Activated effector memory CD4-positive, alpha-beta T cell treated with Interleukin-2 at 50 U/mL for 16 hours (primary cell): ENCODE measurements at places on chromosomes 3 and 15.

DNA sequence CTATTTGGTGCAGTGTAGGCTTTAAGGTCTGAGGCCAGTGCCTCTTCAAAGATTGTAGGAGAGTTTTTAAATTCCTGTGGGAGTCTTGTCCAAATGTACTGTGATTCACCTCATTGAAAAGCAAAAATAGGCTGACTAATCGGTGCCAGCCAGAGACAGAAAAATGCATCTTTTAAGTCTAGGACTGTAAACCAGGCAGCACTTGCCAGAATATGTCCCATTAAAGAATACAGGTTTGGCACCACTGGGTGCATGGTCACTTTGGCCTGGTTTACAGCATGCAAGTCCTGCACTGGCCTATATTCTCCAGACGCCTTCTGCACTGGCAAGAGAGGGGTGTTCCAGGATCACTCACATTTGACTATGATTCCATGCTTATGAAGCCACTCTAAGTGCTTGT, 20.3 kb upstream of the NOX5 start:
- DNase-seq: no peak

GRCh38 chr15:62899090-62899493, 143.5 kb upstream of the TPM1 start:
- no peak for DNase-seq

- no peak for DNase-seq
These were observed 63.8 kb upstream of the ABHD2 start for GRCh38 chr15:89024418-89024817.

DNA sequence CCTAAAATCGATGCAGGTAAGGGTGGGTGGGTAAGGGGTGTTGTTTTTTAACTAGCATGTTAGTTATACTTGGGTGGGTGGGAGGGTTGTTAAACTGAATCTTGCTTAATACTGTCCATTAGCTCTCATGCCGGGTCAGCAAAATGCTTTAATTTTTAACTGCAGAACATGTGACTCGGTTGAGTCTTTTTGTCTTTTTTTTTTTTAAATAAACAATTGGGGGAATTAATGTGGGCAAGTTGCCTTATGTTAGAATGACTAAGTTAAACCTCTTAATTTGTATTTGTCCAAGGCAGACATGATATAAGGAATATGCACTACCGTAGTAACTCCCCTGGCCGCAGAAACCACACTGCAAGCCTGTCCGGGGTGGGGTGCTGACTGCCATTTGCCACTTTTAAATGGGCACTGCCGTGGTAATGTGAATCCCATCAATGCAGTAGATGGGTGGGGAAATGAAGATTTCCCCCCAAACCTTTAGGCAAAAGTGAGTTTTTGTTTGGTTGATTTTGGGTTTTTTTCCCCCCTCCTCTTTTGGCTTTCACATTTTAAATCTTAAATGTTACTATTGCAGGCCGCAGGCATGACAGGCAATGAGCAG, 54.3 kb upstream of the CCR4 start:
- no peak for DNase-seq

DNA sequence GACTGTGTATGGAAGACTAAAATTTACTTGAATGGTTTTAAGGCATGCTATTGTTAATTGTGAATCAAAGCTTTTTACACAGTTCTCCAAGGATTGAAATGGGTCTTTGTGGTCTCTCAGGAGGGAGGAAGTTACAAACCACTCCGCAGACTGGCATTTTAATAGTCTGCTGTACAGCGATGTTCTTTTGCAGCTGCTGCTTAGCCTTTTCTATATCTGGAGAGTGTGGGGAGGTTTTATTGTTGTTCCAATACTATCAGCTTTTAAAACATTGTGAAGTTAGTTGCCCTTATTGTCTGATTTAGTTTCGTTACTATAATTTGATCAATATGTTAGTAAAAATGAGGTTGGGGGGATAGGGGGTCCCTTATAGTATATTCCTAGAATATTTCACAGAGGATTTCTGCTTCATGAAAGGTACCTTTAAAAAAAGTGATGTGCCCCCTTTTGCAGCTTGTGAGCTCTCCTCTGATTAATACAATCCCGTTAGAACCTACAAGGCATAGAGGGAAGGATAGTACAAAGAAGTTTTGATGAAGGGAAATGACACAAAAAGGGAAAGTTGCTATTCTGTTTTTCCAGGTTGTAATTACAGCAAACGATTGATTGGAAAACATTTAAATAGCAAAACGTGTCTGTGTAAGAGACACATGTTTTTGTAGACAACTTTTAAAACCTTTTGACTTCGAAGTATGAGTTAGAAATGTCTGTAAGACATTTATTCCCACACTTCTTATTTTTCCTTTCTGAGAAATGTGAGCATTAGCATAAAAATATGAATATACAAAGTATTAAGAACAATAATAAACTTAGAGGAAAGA, 158.3 kb upstream of the CGNL1 start:
- DNase-seq: no peak

GRCh38 chr3:14810070-14810791, 8.5 kb upstream of the FGD5 start:
- no peak for DNase-seq

- DNase-seq: no peak
These were observed 137.7 kb upstream of the TMEM108 start for GRCh38 chr3:132900481-132900880.

DNA sequence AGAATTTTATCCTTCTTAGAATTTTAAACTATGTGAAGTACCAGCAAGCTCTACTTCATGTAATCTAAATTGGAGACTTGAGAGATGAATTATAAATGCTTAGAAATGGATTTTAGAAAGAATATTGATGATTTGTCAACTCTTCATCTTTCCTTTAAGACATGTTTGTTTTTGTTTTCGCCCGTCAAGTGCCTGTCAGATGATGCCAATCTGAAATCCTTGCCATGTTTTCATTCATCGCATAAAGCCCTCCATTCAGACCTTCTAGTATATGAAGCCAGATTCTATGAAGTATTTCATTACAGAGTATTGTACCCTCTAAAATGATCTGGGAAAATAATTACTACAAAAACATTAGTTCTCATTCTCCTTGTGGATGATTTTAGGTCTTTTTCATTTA, 223.2 kb upstream of the SOX2 start:
- DNase-seq: no peak

- DNase-seq: no peak
These were observed 36.4 kb downstream of the WWTR1 start for GRCh38 chr3:149621218-149622005.

DNA sequence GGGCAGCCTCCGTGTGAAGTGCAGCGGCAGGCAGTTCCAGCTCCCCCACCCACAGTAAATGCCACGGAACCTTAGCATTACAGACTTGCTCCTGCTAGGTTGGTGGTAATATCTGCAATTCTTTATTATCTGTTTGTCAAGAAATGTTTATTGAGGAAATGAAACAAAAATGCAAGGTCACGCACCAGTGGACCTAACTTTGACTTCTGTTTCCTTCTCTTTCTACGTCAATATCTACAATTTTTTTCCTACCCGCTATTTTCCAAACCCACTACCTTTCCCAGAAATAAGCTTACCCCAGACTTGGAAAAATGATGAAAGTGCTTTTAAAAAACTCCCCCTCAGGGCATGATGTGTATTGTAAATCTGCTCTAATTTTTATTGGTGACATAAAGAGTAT, 18.9 kb downstream of the ILDR1 start:
- DNase-seq: no peak

GRCh38 chr3:30438126-30438525, 168.3 kb upstream of the TGFBR2 start:
- no peak for DNase-seq

GRCh38 chr3:1446531-1446930, 353.7 kb downstream of the CNTN6 start:
- no peak for DNase-seq

DNA sequence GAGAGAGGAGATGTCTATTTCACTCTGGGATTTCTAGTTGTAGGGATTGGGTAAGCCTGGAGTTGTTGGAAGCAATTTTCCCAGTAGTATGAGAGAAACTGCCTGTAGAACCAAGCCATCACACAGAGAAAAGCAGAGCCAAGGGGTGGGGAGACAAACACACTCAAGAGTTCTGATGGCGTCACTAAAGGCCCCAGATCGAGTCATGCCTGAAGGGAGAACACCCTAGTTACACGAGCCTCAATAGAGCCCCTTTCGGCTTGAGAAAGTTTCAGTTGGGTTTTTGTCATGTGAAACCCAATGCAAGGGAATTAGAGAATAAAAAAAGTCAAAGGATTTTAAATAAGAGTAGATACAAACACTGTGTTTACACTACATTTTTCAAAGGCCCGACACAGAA, 66.1 kb upstream of the PFN2 start:
- no peak for DNase-seq

GRCh38 chr15:49758856-49759255, 138.0 kb downstream of the DTWD1 start:
- DNase-seq: no peak

GRCh38 chr3:148408667-148409066, 289.0 kb upstream of the AGTR1 start:
- no peak for DNase-seq

DNA sequence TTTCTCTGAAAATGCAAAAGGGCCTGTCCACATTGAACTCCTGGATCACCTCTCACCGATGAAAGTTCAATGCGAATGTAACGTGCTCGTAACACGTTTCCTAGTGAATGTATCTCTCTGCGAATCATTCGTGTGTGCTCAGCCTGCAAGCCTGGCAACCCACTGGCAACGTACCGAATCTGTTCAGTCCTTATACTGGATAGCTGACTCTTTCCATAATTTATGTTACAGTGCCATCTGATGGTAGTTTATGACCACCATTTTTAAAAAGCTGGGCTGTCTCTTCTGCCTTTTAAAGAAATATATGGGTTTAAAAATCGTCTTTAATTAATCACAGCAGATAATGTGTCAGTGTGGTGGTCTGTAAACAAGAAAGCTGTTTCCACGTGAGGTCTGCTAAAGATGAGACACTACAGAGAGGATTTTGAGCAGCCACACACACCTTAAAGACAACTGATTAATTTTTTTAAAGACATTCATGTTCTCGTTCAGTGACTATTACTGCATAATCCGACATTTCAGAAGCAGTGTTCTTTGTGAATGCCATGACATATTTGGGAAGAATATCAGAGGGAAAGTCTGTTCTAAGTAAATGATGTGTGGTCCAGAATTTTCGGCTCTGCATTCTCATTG, 69.4 kb upstream of the FOXP1 start:
- DNase-seq: no peak
